Tibial artery (tissue), 4 donors: ENCODE measurements at places on chromosomes 3 and 15.

GRCh38 chr3:73683706-73684105 lies 59.0 kb upstream of the PDZRN3 start:
- DNase-seq = no peak
- no peak overlapping the region for H3K4me3 ChIP-seq
- H3K27me3 ChIP-seq = no peaks in the 10 kb centered on the region
- H3K36me3 ChIP-seq = no peaks in the 10 kb centered on the region
- H3K27ac ChIP-seq = no peak overlapping the region

- peak; percentile 79 for DNase-seq
- no peak overlapping the region for H3K4me3 ChIP-seq
- H3K4me1 ChIP-seq = peaks cover 5% of the 10 kb centered on the region
- H3K27me3 ChIP-seq = peaks cover 28% of the 10 kb centered on the region
- no peak overlapping the region for H3K27ac ChIP-seq
- no peaks in the 10 kb centered on the region for H3K36me3 ChIP-seq
These were observed 95.7 kb downstream of the CPN2 start for GRCh38 chr3:194255252-194256039.

DNA sequence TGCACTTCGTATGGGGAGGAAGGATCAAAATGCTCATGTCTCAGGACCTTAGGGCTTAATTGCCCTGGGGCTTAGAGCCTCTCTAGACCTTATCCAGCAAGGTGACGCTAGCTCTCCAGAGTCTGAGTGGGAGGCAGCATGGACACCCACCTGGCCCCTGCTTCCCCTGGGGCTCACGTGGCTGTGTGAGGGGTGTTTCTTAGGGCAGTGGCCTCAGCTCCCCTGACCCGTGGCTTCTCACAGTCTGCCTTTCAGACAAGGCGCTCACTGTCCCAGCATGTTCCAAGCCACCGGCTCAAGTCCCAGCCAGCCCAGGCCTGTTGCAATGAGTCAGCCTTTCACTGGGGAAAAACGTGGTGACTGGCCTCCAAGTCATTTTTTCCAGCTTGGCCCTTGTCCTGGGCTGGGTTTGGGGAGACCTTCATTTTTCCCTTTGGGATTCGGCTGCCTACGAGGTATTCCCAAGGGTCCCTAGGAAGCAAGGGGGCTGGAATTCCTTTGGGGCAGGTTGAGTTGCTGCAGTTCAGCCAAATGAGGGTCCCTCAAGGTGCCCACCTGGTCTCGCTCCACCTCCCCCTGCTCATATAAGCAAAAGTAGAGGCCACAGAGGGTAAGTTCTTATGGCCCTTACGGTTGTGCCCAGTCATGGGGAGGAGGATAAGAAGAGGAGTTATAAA lies 15.7 kb downstream of the BHLHE40 start:
- peak; percentile 88 for DNase-seq
- no peaks in the 10 kb centered on the region for H3K27me3 ChIP-seq
- H3K36me3 ChIP-seq = no peaks in the 10 kb centered on the region
- H3K4me1 ChIP-seq = peaks cover 22% of the 10 kb centered on the region

DNA sequence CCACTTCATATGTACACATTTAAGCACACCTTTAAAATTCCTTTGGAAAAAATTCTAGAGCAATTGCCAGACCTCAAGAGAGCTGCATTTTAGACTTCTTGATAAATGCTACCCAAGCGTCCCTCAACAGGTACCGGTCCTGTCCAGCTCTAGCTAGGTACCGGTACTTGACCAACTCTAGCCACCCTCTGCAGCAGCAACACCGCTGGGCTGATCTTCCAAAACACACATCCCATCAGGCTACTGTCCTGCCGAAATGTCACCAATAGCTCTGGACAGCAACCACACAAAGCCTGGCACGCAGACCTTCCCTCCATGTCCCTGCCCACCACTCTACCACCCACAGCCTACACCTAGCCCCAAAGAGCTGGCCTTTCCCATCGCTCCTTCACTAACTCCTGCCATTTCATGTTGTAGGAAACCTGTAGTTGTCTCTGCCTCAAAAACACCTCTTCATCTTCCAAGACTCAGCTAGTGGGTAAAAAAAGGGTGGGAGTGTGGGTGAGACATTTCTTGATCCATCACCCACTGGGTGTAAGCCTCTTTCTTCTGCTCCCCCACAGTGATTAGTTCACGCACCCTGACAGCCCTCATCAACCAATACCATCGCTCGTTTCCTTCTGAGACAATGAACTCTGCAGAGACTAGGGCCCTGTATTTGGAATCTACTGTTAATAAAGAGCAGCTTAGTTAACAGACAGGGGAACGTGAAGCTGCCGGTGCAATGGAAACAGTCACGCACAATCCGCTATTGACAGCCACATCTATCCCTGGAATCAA lies 6.8 kb downstream of the CHSY1 start:
- H3K27ac ChIP-seq = no peak overlapping the region
- no peak for DNase-seq
- no peak overlapping the region for H3K4me3 ChIP-seq
- H3K36me3 ChIP-seq = no peaks in the 10 kb centered on the region
- H3K27me3 ChIP-seq = no peaks in the 10 kb centered on the region

DNA sequence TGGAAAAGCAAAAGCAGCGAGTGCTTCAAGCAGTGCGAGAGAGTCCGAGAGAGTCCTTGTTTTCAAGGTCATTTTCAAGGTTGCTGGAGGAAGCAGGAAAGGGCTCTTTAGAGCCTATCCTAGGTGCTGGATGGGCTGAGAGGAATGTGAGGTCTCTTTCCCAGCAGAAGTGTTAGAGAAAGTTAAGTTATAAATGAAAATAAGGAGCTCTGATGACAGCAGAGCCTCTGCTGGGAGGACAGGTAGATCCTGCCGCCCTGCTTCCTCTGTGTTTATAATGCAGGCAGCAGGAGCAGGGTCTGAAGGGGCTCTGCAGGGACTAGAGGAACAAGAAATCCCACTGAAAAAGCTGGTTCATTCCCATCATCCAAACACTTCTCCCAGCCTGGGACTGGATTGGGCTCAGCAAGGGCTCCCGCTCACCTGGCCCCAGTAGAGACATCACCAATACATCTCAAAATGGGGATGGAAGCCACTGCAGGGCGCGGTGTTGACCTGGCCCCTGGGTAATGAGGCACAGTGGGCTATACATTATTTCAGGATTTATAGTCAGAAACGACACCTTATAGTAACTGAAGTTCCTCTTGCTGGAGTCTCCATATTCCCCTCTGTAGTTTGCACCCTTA lies 41.5 kb upstream of the RAB6B start:
- H3K36me3 ChIP-seq = no peaks in the 10 kb centered on the region
- H3K27ac ChIP-seq = no peak overlapping the region
- H3K4me1 ChIP-seq = no peaks in the 10 kb centered on the region
- H3K4me3 ChIP-seq = no peak overlapping the region

- no peaks in the 10 kb centered on the region for H3K36me3 ChIP-seq
- no peaks in the 10 kb centered on the region for H3K27me3 ChIP-seq
- no peak for DNase-seq
- no peaks in the 10 kb centered on the region for H3K4me1 ChIP-seq
- no peak overlapping the region for H3K4me3 ChIP-seq
These were observed 8.8 kb downstream of the NEK10 start for GRCh38 chr3:27360113-27361078.

DNA sequence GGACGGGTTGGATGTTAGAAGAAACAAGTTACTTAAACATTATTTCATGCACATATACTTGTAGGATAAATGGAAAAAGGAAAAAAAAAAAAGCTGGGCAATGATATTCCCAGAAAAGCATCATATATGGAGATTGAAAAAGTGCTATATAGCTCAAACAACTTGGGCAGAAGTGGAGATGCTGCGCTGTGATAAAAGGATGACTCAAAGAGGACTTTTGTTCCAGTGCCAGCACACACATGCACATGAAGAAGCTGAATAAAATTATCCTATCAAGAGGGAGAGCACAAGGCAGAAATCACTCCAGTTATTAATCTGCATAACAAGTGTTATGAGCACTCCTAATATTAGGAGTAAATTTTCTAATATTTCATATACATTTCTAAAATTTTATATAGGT lies 30.9 kb downstream of the FRMD4B start:
- H3K27ac ChIP-seq = no peak overlapping the region
- H3K4me1 ChIP-seq = peaks cover 8% of the 10 kb centered on the region
- no peaks in the 10 kb centered on the region for H3K27me3 ChIP-seq
- H3K36me3 ChIP-seq = no peaks in the 10 kb centered on the region
- DNase-seq = no peak

GRCh38 chr3:100880072-100880471 lies 113.1 kb downstream of the ABI3BP start:
- no peaks in the 10 kb centered on the region for H3K36me3 ChIP-seq
- H3K27me3 ChIP-seq = no peaks in the 10 kb centered on the region
- no peak overlapping the region for H3K4me3 ChIP-seq
- H3K4me1 ChIP-seq = peaks cover 3% of the 10 kb centered on the region
- H3K27ac ChIP-seq = peak overlapping the region; percentile 38

GRCh38 chr3:142134799-142135325 lies 14.5 kb downstream of the TFDP2 start:
- no peak overlapping the region for H3K4me3 ChIP-seq
- no peak for DNase-seq
- H3K27ac ChIP-seq = no peak overlapping the region
- no peaks in the 10 kb centered on the region for H3K36me3 ChIP-seq

- no peak for DNase-seq
- no peak overlapping the region for H3K4me3 ChIP-seq
- H3K27me3 ChIP-seq = no peaks in the 10 kb centered on the region
- H3K4me1 ChIP-seq = no peaks in the 10 kb centered on the region
These were observed 59.3 kb upstream of the PLSCR5 start for GRCh38 chr3:146664403-146664802.

- peaks cover 3% of the 10 kb centered on the region for H3K27me3 ChIP-seq
- no peak overlapping the region for H3K4me3 ChIP-seq
- no peaks in the 10 kb centered on the region for H3K4me1 ChIP-seq
- H3K36me3 ChIP-seq = no peaks in the 10 kb centered on the region
These were observed 462.3 kb upstream of the PPP2R3A start for GRCh38 chr3:135503065-135503759.

DNA sequence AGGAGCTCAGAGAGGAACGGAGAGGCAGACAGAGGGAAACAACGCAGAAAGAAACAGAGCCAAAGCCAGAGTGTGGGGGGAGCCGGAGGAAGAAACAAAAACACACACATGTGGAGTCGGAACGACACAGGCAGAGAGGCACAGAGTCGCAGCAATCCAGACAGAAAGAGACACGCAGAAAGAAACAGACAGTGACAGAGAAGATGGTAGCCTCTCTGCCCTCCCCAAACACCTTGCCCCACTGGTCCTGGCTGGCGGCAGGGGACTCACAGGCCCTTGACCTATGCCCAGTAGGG lies 1.7 kb downstream of the NCKIPSD start:
- no peaks in the 10 kb centered on the region for H3K27me3 ChIP-seq
- H3K4me3 ChIP-seq = peak overlapping the region; percentile 90
- H3K27ac ChIP-seq = peak overlapping the region; percentile 89
- peaks cover 36% of the 10 kb centered on the region for H3K4me1 ChIP-seq
- peaks cover 56% of the 10 kb centered on the region for H3K36me3 ChIP-seq

GRCh38 chr3:57696801-57697321 lies 4.0 kb upstream of the DENND6A start:
- H3K27ac ChIP-seq = no peak overlapping the region
- DNase-seq = no peak
- no peaks in the 10 kb centered on the region for H3K4me1 ChIP-seq

- no peak for DNase-seq
- H3K4me1 ChIP-seq = no peaks in the 10 kb centered on the region
- H3K36me3 ChIP-seq = no peaks in the 10 kb centered on the region
- H3K27ac ChIP-seq = no peak overlapping the region
These were observed 282.5 kb upstream of the TRIM42 start for GRCh38 chr3:140395134-140396075.

DNA sequence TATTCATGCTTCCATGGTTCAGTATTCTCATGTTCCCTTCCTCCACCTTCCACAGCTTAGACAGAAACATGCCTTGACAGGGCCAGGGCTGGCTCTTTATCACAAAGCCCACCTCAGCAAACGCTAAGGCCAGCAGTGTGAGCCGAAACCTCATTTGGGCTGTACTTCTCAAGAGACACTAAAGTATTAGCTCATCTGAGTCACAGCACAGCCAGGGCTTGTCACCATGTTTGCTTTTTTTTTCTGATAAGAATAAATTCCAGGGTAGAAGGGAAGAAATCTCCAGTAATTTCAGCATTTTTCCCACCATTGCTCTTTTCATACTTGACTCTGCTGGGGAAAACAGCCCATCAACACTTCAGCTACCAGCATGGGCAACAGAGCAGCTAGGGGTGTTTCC lies 95.4 kb downstream of the MYLK start:
- no peak for DNase-seq
- no peaks in the 10 kb centered on the region for H3K27me3 ChIP-seq
- no peaks in the 10 kb centered on the region for H3K4me1 ChIP-seq
- H3K36me3 ChIP-seq = peaks cover 17% of the 10 kb centered on the region
- no peak overlapping the region for H3K4me3 ChIP-seq

GRCh38 chr3:157312376-157312745 lies 124.3 kb upstream of the PTX3 start:
- DNase-seq = no peak
- H3K36me3 ChIP-seq = no peaks in the 10 kb centered on the region
- no peaks in the 10 kb centered on the region for H3K4me1 ChIP-seq
- H3K27me3 ChIP-seq = no peaks in the 10 kb centered on the region

DNA sequence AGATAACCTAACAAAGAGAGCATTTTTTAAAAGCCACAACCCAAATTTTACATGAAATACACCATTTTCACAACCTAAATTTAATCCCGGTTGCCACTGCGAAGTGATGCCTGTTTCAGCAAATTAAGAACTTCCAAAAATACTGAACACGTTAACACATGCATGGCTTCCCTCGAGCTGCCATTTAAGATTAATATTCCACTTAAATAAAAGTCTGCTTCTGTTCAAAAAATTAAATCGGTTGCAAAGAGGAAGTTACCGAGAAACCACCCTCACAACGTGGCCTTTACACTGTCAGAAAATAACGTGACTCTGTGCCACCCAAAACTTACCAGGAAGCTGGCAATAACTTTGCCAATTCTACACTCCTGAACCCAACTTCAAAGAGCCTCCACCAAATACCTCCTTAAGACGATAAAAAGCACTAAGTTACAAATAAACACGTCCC lies 1.2 kb downstream of the TBL1XR1 start:
- no peaks in the 10 kb centered on the region for H3K27me3 ChIP-seq
- no peak for DNase-seq
- peaks cover 36% of the 10 kb centered on the region for H3K4me1 ChIP-seq
- peak overlapping the region; percentile 91 for H3K4me3 ChIP-seq

DNA sequence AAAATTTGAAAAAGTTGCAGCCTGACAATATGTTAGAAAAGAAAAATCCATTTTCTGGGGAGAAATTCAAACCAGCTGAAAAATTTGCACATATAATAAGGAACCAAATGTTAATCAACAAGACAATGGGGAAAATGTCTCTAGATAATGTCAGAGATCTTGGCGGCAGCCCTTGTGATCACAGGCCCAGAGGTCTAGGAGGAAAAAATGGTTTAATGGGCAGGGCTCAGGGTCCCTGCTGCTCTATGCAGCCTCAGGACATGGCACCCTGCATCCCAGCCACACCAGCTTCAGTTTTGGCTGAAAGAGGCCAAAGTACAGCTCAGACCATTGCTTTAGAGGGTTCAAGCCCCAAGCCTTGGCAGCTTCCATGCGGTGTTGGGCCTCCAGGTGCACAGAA lies 701.9 kb downstream of the IGSF11 start:
- H3K4me1 ChIP-seq = no peaks in the 10 kb centered on the region
- H3K27me3 ChIP-seq = no peaks in the 10 kb centered on the region
- H3K36me3 ChIP-seq = no peaks in the 10 kb centered on the region
- no peak overlapping the region for H3K27ac ChIP-seq
- no peak overlapping the region for H3K4me3 ChIP-seq

GRCh38 chr15:24067733-24068501 lies 380.8 kb upstream of the NDN start:
- H3K4me1 ChIP-seq = no peaks in the 10 kb centered on the region
- no peak for DNase-seq
- H3K36me3 ChIP-seq = no peaks in the 10 kb centered on the region
- no peak overlapping the region for H3K4me3 ChIP-seq
